Breast epithelium (tissue), 4 donors: ENCODE measurements at places on chromosomes 2 and 18.

DNA sequence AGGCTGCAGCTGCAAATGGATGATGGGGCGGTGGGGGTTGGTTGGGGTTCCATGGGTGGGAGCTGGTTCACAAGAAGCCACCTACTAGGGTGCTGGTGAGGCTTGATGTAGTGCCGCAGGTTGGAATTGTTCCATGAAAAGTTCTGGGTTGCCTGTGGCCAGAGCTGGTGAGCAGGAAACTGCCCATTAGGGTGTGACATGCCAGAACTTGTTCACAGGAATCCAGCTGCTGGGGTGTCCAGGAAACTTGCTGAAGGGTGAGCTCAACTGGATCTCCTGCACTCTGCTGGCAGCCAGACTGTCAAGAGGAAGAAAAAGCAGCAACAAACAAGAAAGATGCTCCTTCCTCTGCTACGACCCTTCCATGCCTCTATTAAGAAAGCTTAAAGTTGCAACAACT is 48.8 kb downstream of the MAP3K20 start:
- DNase-seq: peak; percentile 68

- DNase-seq: no peak
Observed at GRCh38 chr2:234291765-234292204, 205.1 kb downstream of the ARL4C start.

DNA sequence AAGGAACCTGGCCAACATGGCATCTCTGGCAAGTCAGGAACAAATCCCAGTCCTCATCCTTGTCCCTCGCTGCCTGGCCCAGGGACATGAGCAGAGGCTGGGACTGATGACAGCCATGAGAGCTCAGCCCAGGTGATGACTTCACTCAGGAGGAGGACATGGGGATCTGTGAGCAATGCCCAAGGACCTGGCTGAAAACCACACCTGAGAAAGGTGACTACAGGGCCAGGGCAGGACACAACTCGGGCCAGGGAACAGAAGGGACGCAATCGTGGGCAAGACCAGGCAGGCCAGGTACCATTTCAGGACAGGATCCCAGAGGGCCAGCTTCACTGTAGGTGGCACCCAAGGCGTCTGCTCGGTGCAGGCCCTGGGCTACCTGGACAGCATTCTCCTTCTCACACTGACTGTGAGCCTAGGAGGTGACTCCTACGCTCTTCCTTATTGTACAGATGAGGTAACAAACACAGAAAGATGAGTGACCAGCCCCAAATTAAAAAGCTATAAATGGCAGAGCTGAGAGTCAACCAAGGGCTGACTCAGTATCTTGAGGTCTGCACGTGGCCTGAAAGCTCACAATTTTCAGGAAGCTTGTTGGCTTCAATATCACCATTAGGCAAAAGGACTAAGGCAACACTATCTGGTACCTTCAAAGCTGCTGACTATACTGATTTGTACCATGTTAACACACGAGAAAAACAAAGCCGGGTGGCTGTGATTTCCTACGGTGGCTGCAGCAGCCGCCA is 141.1 kb downstream of the EIPR1 start:
- no peak for DNase-seq

- DNase-seq: no peak
Observed at GRCh38 chr2:96197546-96198255, 10.9 kb downstream of the STARD7 start.

GRCh38 chr18:75185460-75185859 is 23.5 kb downstream of the PTGR3 start:
- no peak for DNase-seq

DNA sequence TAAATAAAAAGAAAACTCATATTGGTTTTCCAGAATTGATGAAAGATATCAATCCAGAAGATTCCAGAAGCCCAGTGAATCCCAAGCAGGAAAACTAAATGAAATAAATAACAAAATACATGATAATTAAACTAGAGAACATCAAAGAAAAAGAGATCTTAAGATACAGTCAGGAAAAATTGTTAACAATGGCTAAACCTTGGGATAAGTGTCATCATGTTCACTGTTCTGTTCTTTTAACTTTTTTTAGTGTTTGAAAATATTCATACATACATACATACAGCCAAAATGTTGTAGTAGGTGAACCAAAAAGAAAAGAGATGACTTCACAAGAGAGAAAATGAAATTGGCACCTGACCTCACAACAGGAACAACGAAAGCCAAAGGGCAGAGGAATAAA is 72.2 kb upstream of the MYCN start:
- no peak for DNase-seq

DNA sequence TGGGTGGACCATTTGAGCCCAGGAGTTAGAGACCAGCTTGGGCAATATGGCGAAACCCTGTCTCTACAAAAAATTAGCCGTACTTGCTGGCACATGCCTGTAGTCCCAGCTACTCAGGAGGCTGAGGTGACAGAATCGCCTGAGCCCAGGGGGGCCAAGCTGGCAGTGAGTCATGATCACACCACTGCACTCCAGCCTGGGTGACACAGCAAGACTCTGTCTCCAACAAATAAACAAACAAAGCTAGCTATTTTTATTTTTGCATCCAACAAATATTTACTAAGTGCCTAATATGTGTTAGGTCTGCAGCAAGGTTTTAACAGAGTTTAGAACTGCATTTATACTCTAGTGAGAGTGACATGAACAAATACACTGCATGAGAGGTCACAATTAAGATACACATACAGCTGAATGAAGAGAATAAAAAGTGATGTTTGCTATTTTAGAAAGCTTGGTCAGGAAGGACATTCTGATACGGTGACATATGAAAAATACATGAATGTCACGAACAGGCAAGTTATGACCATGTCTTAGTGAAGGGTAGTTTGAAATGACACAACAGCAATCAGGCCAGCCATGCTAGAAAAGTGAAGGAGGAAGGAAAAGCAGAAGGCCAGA is 83.2 kb upstream of the FRZB start:
- DNase-seq: no peak

DNA sequence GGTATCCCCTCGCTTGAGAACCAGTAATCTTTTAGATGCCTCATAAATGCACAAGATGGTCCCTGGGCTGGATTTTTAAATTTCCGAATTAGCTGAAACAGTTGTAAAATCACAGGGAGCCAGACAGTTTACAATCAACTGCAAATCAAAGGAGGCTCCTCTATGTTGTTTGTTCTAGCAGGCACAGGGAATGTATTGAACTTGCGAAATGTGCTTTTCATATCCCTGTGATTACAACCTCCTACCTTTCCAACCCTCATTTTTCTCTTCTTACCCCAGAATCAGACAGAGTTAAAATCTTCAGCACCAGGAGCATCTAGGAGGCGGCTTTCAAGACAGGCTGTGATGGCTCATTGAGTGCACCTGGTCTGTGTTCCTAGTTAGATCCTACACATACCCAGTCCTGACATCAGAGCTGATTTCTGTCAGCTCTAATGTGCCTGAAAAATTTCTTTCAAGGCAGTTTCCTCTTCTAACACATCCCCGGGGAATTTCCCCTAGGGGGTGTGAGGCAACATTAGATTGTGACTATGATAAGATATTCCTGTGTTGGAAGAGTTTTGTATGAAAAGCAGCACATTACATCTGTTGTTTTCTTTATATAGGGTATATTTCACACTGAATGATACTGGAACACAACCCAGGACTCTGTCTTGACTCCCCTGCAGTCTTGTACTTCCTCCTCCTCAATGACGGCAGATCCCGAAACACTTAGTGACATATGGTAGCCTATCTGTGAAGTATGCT is 17.9 kb upstream of the CAVIN2 start:
- no peak for DNase-seq

GRCh38 chr2:183063083-183063482 is 15.5 kb upstream of the DUSP19 start:
- no peak for DNase-seq

DNA sequence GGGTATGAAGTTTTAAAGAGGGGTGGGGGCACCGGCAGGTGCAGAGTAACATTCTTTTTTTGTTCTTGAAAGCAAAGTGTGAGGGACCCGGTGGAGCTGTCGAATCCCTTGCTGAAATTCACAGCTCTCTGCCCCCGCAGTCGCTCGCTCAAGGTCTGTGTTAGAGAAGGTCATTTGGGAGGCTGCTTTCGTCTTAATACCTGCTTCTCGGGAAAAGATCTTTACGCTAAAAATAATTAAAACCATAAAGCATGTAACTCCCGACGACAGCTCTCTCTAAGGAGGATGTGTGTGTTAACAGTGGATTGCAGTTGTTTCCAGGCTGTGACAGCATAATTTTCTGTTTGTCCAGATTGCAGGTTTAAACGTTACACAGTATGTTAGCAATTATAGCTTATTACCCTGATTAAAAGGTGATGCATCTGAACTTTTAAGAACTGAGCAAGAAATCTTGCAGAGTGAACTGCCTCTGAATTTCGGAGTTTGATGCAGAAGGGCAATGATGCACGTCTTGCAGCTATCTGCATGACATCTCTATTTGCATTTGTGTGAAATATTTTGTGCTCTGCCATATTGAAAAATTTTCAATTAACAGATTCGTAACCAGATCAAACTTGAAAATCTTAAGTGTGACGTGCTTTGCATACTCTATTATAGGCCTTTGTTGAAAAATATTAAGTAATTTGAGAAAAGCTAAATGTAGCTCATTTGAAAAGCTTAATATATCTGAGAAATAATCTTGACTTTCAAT is 954 bp downstream of the RAPGEF4 start:
- no peak for DNase-seq

DNA sequence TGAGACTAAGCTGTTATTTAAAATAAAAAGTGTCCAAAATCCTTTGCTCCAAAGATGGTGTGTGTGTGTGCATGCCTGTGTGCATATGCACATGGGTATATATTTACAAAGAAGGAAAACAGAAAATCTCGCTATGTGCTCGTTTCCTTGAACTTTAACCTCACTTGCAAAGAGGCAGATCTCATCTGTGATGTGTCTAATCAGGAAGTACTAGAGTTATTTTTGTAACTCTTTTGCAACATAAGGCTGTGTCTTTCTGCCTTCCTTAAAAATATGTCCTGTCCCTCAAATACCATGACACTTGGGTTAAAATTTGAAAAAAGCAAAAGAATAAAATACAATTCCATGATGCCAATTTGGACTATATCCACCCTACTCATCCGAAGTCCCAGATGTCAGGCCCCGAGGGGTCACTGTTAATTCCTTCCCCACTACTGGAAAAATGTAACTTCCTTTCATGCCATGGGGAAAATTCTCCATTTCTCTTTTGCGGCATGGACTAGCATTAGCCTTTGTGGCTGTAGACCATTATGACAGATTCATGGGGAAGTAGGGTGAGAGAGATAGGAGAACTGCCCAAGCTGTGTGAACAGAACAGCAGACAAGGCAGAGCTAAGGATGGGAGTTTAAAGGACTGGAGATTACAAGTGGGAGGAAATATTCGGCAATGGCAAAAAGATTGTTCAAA is 191.3 kb downstream of the MYO1B start:
- no peak for DNase-seq

GRCh38 chr2:88765154-88765888 is 73.8 kb downstream of the RPIA start:
- no peak for DNase-seq

GRCh38 chr2:182031956-182032355 is 46.3 kb downstream of the PPP1R1C start:
- DNase-seq: no peak

DNA sequence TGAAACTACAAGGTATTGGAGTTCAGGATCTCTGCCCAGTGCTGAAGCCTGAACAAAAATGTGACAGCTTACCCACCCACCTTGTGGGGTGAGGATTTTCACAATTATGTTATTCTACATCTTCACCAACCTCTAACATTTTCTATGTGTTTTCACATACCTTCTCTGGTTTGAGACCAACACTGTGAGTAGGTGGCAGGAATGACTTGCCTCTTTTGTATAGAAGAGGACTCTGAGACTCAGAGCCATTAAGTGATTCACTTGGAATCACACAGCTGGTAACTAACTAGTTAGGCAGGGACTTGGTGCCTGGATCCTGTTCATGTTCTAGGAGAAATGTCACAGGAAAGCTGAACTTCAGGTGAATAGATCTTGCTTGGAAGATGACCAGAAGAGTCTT is 14.8 kb upstream of the SRBD1 start:
- DNase-seq: no peak

DNA sequence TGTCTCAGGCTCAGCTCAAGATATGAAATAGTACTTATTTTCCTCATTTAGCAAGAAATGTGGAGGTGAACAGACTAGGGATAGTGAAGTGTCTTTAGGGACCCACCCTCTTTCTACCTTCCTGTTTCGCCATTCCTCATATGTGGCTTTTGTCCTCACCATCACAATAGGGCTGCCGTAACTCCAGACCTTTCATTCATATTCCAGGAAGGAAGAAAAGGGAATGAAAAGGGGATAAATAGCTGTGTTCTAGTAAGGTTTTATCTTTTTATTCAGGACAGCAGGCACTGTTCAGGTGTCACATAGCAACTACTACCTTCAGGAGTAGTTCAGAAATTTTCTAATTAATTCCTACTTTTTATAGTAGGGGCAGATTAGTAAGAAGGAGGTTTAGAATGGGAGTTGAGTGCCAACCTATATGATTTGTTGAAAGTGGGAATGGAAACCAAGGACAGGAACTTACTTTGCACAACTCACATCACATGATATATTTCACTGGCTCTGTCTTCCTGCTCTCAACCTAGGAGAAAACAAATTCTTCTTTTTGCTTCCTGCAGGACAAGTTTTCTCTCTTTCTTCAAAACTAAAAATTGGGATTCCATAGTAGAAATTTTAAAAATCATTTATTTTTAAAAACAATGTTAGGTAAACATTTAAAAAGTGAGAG is 36.0 kb upstream of the HDAC4 start:
- no peak for DNase-seq

DNA sequence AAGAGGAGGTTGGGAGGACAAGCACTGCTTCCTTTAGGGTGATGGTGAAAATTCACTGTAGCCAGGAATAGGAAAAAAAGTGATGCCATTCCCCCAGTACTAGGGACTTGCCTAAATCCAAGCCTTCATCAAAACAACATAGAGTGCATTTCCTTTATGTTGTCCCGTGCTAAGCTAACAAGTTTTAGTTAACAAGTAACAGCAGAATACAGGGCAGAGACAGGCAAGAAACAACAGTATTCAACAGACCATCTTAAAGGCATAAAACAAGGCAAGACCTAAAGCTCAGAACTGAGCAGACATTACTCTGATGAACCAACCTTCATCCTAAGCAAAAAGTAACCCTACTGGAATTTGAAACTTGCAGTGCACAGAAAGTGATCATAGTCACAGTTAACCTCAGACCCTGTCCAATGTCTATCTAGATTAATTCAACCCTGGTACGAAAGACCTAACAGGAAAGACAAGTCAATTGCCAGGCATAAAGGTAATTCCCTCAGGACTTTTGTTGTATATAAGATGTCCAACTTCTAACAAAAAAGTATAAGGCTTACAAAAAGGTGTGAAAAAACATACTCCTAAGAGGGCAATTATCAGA is 34.4 kb upstream of the GALNT1 start:
- no peak for DNase-seq

DNA sequence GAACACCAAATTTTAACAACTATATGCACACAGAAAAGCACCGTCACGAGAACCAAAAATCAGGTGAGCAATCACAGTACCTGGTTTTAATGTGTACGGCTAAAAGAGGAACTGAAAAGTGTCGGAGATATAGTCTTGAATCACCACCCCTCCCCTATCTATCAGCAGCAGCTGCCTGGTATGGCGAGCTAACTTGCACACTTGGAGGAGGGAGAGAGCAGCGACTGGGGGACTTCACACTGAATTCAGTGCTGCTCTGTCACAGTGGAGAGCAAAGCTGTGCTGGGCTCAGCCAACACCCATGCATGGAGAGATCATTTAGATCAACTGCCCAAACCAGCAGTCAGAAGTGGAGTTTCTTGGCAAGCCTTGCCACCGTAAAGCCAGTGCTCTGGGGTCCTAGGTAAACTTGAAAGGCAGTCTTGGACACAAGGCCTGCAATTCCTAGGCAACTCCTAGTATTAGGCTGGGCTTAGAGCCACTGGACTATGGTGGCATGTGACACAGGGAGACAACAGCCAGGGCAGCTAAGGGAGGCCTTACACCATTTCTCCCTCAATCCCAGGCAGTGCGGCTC is 89.2 kb upstream of the CD226 start:
- no peak for DNase-seq
